Mesenchymal stem cell (in vitro differentiated cells and primary cell): ENCODE measurements at places on chromosomes 1 and 21.
A peak's percentile ranks its signal among the peaks of the same experiment; 100 is the strongest.

DNA sequence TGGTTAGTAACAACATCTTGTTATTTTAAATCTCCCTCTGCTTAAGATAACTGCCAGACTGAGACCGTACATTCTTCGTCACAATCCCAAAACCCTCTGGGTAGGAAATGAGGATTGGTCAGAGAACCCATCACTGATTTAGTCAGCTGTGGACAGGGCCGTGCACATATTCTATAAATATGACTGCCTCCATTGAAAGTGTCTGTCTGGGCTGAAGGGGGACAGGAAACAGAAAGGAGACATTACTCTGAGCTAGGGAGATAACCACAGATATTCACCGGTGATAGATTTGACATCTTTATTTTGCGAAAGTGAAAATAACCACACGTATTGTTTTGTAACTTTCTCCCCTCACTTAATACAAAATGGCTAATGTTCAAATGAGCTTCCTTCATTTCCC is 36.9 kb upstream of the ST6GALNAC5 start:
- no peak for DNase-seq

DNA sequence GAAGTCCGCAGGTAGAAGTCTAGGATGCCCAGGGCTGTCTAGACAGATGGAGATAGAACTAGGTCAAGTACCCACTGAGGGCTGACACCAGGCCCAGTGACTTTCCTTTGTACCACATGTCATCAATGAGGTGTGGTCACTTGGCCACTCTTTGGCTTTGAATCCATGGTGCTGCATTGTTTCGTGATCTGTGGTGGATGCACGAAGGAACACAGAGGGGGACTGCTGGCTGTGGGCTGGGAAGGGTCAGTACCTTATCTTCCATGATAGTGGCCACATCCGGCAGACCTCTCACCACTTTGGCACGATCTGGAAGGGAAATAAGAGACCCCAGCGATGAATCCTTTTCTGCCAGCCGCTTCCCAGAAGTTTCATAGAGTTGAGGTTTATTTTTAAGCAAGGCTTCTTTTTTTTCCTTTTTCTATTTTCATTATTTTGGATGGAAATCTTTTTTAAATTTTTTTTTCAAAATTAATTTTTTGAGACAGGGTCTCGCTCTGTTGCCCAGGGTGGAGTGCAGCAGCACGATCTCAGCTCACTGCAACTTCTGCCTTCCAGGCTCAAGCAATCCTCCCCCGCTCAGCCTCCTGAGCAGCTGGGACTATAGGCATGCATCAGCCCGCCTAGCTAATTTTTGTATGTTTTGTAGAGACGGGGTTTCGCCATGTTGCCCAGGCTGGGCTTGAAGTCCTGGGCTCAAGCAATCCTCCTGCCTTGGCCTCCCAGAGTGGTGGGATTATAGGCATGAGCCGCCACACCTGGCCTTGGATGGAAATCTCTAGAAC is 53.1 kb downstream of the MYOM3 start:
- DNase-seq = no peak

GRCh38 chr1:155039308-155039669 is 5.7 kb downstream of the DCST1 start:
- DNase-seq = no peak

DNA sequence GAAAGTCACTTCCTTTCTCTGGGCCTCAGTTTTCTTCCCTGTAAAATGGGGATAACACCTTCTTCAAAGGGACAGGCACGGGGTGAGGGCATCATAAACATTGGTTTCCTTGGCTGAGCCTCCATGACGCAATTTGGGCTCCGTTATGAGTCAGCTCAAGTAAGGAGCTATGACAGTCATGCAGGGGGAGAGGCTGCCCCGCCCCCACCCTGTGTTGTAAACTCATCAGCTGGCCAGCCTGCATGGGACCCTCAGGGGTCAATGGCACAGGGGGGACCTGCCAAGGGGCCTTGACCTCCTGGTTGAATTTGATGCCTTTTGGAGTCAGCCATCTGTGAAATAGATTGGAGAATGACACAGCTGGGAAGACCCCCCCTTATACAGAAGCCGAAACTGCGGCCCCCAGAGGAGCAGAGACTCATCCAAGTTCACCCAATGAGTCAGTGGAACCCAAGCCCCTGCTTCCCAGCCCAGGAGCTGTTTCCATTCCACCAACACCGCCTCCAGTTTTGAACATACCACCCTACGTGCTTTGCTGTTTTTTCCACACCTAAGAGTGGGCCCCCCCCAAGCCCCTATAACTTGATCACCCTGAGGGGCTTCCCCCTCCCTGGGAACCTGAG is 36.8 kb upstream of the RUNX3 start:
- peak; percentile 92 for DNase-seq

DNA sequence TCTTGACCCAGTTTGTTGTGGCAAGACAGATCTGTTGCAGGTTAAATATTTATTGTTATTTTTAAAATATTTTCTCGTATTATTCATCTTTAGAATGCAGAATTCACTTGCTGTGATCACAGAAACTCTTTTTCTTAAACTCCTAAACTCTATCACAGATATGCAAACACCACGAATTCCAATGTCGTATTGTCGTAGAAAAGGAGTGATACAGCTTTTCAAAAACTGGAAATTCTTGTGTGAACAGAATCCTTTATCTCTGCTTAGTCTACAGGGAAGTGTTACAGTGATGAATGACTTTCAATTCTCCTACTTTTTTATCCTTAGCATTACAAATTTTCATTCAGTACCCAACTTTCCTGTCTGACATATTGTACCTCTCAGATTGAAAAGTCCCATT is 1329.5 kb upstream of the B3GALT2 start:
- DNase-seq = no peak

DNA sequence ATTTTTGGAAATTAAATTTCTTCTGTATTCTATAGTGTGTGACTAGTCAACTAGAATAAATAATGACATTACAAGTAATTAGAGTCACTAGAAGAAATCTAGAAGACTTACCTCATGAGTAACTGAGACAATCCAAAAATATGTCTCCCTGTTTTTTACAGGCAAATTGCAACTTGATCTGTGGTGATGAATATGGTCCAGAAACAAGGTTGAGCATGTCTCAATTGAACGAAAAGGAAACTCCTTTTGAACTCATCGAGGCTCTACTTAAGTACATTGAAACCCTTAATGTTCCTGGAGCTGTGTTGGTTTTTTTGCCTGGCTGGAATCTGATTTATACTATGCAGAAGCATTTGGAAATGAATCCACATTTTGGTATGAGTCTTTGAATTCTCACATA is 36.7 kb downstream of the DHX9 start:
- no peak for DNase-seq

DNA sequence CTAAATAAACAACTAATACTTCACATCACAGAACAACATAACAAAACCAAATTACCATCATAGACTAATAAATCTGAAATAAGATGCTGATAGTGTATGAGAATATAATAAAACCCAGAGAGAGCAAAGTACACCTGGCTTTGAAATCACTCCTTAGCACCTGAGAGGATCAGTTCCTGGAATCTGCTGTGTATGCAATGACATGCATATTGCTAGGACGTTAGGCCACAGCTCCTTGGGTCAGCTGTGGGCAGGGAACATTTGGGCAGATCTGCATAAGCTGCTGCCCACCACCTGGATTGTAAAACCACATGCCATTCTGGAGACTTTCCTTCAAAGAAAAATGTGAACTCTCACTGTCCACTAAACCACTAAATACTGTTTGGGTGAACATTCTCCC is 81.1 kb downstream of the NR5A2 start:
- no peak for DNase-seq

GRCh38 chr1:181601186-181601950 is 118.1 kb downstream of the CACNA1E start:
- DNase-seq = no peak

- DNase-seq = no peak
These were observed 72.4 kb upstream of the TMEM51 start for GRCh38 chr1:15081102-15081501.

GRCh38 chr1:182668521-182669054 is 15.8 kb downstream of the RGS8 start:
- no peak for DNase-seq

GRCh38 chr21:36803816-36804439 is 105.0 kb downstream of the SIM2 start:
- DNase-seq = no peak

GRCh38 chr1:77590651-77591050 is 91.8 kb downstream of the ZZZ3 start:
- DNase-seq = no peak

- DNase-seq = no peak
These were observed 172.6 kb upstream of the ADAMTS5 start for GRCh38 chr21:27139526-27139925.

DNA sequence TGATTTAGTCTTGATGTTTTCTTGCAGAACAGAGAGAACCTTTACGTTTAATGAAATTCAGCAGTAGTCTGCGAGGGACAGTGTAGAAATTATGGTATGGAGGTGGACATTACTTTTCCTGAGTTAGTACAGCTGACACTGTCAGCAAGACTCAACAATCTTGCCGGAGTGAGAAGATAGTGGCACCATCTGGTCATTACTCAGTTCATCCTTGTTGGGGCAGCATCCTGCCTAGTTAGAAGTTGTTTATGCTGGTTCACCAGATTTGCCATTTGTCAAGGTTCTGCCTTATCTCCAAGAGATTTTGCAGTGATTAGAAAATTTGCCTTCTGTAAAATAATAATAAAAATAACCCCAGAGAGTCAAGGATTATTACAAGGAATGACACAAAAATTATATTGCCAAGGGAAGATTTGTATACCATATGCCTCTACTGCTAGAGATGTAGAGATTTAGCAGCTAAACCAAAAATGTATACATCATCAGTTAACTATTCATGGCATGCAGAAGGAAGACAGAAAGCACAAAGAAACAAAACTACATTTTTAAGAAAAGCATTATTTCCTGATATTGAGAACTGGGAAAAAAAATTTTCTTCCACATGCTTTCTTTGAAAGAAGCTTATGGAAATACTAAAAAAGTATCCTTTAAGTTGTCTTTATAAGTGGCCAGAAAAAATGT is 1967.4 kb downstream of the NCAM2 start:
- DNase-seq = peak; percentile 5

- DNase-seq = no peak
These were observed 566.4 kb downstream of the AJAP1 start for GRCh38 chr1:5220821-5221220.

- peak; percentile 31 for DNase-seq
These were observed 856 bp downstream of the FDPS start for GRCh38 chr1:155309423-155310021.

GRCh38 chr1:220917101-220917500 is 37.9 kb downstream of the HLX start:
- no peak for DNase-seq

DNA sequence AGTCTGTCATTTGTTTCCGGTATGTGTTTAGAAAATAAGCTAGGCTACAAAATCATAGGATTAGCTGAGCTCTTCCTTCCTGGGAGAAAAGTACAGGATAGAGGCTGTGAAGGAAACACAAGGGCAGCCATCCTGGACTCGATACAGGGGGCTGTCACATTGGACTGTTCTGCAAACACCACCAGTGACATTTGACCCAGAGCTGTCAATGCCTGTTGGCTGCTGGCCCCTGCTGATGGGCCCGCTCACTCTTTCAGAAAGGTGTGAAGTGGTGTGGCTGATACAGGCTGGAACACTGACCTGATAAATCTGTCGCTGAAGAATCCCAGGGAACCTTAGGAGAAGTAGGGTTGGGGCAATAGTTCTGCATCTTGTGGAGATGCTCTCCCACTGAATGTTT is 183.1 kb downstream of the RHOU start:
- no peak for DNase-seq

DNA sequence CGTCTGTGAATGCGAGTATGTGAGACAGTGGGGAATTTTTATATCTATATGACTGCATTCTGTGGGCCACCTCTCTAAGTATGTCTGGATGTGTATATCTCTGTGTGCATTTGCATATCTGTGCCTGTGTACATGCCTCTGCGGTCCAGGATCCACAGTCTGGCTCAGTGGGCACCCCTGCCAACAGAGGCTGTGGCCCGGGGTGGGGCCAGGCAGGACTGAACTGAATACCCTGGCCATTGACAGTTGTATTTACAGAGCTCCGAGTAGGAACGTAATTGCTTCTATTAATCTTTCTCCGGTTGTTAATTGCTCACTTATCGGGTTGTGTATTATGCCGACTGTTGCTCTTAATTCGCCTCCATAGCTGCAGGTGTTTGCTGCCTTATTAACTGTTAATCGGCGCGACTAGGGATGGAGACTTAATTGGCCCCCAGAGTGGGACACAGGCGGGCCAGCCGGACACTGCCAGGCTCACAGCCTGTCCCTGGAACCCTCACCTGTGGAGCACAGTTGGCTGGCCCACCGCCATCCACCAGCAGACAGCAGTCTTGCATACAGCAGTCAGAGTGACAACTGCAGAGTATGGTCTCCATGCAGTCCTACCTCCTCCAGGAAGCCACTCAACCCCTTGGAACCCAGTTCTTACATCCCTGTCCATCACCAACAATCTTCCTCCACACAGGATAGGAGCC is 22.4 kb upstream of the ADGRB2 start:
- DNase-seq = no peak

GRCh38 chr1:220789532-220790147 is 2.9 kb downstream of the MTARC1 start:
- no peak for DNase-seq

DNA sequence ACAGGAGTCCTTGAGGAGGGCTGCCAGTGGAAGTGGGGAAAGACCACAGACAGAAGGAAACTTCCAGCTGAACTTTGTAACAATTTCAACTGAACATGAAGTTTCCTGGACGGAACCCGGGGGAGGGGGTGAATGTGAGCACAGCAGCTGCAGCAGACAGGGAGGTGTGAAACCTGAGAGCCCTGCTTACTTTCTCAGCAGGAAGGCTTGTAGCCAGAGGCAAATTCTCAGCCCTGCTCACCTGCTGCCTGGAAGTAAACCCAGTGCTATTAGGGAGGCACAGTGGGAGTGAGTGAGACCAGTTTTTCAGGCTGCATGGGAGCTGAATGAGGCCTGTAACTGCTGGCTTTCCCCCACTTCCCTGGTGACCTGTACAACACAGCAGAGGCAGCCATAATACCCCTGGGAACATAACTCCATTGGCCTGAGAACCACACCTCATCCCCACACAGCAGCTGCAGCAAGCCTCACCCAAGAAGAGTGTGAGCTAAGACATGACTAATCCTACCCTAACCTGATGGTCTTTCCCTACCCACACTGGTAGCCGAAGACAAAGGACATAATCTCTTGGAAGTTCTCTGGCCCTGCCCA is 9.6 kb upstream of the SPRR2F start:
- no peak for DNase-seq

DNA sequence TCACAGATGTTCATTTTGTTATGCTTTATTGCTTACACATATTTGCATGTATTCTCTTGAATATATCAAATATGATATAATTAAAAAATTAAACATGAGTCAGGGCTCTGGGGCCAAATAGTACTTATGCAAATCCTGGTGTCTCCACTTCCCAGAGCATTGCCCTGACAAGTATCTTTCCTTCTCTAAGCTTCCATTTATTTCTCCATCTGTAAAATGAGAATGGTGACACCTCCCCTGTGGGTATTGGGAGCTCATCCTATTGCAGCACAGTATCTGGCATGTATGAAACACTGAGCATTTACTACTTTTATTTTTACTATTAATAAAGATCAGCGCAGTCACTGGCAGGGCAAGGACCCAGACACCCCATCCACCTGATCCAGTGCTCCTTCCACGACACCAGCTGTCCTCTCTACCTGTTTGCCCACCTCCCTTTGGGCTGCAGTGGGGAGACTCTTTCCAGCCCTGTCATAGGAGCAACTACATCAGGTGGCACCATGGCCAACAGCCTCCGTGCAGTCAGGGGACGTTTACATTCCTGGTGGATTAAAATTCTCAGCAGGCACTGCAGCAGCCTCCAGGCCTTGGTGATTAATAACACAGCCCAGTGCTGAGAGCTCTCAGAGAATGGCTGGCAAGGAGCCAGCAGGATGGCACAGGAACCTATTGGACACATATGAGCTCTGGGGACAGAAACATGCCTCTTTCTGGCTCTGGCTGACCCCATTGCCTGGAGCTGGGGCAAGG is 113.0 kb downstream of the DMRTB1 start:
- DNase-seq = peak; percentile 78
